ENCODE measurements at places on chromosomes 4 and X.
A peak's percentile ranks its signal among the peaks of the same experiment; 100 is the strongest.

DNA sequence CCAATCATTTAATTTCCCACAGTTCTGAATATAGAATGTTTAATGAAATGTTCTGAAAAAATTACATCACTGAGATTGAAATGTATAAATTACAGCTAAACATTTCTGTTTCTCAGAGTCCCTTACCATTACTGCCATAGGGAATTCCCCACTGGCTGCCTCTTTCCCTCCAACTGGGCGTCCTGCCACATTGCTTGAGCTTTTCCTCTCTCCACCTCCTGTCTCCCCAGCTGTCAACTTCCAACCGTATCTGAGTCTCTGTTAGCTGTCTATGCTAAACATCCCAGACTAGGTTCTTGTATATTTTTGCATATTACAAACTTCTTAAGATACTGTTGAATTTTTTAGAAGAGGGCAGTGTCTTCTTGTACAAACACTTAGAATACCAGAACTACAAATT lies 407.3 kb upstream of the SLIT2 start:
- DNase-seq = no peak

DNA sequence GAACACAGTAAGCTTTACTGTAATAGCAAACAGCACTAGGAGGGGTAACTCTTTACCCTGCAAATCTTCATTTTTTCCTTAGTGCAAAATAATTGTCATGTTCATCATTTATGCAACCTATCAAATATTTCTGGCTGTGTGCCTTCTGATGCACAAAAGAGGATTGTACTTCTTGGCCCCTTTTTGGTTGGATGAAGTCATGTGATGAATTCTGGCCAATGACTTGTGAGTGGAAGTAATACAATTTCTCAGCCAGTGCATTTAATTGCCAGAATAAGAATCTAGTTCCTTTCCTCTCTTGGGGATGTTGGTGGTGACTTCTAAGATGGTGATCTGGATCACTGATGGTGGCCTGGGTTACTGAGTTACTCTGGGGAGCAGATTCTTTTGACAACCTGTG lies 37.0 kb upstream of the GATB start:
- no peak for DNase-seq

- no peak for DNase-seq
These were observed 956.9 kb upstream of the NDST4 start for GRCh38 chr4:116070283-116070682.

DNA sequence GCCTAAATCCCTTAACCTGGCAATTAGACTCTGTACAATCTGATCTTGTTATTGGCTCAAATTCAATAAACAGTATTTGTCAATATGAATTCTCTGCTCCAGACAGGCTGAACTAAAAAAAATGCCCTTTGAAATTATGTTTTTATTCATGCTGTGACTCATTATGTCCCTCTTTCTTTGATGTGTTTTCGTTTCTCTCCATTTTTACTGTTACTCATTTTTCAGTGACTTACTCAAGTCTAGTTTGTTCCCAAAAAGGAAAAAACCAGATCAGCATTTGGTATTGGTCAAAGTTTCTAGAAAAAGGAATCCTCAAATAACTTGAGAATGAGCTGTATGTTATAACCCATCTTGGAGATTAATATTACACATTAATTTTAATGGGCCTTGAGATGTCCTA lies 40.4 kb downstream of the UNC5C start:
- no peak for DNase-seq

DNA sequence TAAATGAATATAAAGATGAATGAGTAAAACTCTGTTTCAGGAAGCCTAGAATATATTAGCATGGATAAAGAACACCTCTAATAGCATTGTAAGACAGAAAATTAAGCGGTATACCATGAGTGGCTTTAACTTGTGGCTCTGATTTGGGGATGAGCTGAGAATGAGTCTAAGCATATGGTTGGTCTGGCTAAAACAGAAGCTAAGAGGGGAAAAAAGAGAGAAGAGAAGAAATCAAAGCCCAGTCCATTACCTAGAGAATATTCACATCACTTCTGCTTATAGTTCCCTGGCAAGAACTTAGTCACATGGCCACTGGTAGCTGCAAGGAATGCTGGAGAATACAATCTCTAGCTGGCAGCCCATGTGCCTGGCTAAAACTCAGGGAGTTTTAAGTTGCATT lies 414.5 kb downstream of the PRDM5 start:
- DNase-seq = no peak

DNA sequence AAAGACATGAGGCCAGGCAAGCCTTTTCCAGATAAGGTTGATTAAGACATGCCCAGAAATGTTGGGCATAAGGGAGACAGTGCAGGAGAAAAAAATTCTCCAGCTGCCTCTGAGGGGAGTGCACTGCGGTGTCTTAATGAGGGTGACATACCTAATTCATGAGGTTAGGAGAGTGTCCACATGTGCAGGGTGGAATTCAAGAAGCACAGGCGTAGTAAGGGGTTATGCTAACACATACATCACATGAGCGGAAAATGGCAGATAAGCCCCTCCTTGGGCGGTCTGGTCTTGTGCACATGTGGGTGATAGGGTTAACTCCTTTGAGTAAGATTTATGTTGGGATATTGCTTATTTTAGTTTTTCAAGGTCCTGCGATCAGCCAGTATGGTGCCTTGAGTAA lies 122.4 kb downstream of the PHKA2 start:
- no peak for DNase-seq

DNA sequence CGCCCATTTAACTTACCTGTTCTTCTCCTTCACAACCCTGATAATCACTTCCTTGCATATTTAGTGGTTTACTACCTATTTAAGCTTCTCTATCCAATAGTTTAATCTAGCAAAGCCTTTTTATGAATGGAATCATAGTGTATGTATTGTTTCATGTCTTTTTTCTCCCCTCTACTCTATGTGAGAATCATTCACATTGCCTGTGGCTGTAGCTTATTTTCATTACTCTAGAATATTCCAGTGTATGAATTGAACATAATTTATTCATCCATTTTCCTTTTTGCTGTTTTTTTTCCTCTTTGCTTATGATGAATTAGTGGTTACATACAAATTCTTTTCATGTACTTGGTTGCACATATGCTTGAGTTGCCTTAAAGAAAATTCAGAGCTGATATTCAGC lies 490 bp upstream of the ADH4 start:
- DNase-seq = no peak

GRCh38 chr4:85024671-85025070 lies 58.2 kb upstream of the WDFY3 start:
- no peak for DNase-seq

- DNase-seq = peak; percentile 40
These were observed at the start of gene MSN for GRCh38 chrX:65667503-65668376. Gene MSN, plus strand, starts transcription at chrX:65667654. Its CDS starts 188 bp downstream, at chrX:65667842.

- no peak for DNase-seq
These were observed 111.7 kb downstream of the STK32B start for GRCh38 chr4:5162909-5163508.

DNA sequence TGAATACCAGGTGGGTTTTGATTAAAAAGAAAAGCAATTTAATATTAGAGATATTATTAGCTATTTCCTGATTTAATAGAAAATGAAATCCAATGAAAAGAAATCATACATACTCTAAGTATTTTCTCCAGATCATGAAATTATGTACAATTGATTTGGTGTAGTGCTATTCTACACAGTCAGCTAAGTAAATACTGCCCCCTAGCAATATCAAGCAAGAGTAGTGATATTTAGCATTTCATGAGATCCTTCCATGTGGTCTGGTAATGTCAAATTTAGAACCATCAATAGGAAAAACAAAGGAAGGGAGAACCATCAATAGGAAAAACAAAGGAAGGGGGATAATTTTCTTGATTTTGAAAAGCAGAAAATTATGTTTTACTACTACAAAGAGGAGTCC lies 114.6 kb downstream of the TBCK start:
- no peak for DNase-seq

GRCh38 chrX:136209751-136210150 lies 41.4 kb downstream of the MAP7D3 start:
- DNase-seq = no peak

GRCh38 chr4:7785017-7785416 lies 154.6 kb downstream of the AFAP1 start:
- peak; percentile 87 for DNase-seq

DNA sequence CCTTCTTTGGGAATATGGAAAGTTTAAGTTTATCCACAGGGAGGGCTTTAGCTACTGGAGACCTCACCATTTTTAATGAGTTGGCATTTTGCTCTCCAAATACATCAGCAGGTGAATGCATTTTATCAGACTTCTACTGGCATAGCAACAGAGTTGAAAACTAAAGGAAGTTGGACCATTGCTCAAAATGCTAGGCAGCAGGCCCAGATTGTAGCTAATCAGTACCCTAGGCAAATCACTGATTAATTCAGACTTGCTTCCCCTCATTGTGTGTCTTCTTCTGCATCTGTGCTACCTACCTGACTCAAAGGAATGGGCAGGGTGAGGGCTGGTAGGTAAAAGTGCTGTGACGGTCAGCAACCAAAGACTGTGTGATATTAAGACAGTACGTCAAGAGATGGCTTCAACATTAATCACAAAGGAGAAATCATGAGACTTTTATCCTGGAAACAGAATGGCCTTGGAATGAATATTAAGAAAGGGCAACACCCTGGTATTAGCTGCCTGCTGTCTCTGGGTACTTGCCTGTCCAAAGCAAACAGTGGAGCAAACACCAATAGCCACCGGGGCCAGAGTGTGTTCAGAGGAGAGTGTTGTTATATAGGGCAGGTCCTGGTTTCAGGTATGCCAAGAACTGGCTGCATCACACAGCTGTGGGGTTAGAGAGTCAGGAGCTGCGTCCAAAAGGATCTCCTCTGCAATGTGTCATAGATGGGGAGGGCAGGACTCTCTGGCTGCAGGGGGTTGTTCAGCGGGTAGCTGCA lies 17.1 kb upstream of the SMIM20 start:
- no peak for DNase-seq

DNA sequence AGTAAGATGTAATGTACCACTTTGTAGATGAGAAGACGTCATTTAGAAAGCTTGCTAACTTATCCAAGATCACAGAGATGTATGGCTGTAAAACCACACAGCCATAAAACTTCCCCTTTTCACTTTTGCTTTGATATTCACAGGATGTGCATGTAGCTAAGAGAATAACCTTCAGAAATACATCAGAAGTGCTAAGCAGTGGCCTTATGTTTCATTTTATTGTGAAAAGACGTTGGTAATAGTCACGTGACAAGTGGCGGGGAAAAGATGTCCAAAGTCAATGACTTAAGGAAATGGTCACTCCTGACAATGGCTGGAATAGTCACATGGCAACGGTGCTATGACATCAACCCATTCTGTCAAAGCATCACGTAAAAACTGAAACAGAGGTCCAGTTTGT lies 12.9 kb upstream of the WDR17 start:
- no peak for DNase-seq

GRCh38 chrX:123330229-123330942 lies 146.3 kb downstream of the GRIA3 start:
- DNase-seq = no peak

- no peak for DNase-seq
These were observed 50.7 kb upstream of the KIT start for GRCh38 chr4:54607067-54607466.

DNA sequence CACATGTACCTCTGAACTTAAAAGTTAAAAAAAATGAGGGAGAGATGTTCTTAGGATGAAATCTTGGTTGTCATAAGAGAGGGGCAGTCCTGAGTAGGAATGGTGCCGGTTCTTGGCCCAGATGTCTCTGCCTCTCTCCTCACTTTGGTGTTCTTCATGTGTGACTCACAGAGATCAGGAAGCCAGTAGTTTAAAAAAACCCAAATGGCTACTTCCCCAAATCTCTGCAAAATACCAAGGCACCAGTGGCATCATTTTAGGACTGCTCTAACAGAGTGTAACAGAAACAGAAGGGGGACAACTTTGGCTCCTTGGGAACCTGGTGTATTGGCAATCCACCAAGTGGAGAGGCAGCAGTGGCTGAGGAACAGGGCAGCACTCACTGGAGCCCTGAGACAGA lies 116.8 kb downstream of the SCD5 start:
- DNase-seq = no peak

DNA sequence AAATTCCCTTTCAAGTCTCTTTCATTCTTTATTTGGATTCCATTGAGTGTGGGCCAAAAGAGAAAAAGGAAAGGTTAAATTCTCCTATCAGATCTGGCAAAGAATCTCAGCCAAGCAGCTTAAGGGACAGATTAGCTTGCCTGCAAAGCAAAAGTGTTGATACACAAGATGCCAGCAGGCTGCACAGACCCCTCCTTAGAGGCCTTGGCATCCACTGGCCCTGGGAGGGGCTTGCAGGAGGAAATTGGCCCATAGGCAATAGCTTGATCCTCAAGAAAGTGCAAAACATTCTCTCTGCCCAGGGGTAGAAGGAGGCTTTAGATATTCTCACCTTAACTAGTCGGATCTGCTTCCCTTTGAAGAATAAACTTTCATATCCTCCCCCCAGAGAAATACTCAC lies 300.4 kb upstream of the CPEB2 start:
- DNase-seq = no peak

- no peak for DNase-seq
These were observed 120.4 kb upstream of the SCML1 start for GRCh38 chrX:17616936-17617335.

DNA sequence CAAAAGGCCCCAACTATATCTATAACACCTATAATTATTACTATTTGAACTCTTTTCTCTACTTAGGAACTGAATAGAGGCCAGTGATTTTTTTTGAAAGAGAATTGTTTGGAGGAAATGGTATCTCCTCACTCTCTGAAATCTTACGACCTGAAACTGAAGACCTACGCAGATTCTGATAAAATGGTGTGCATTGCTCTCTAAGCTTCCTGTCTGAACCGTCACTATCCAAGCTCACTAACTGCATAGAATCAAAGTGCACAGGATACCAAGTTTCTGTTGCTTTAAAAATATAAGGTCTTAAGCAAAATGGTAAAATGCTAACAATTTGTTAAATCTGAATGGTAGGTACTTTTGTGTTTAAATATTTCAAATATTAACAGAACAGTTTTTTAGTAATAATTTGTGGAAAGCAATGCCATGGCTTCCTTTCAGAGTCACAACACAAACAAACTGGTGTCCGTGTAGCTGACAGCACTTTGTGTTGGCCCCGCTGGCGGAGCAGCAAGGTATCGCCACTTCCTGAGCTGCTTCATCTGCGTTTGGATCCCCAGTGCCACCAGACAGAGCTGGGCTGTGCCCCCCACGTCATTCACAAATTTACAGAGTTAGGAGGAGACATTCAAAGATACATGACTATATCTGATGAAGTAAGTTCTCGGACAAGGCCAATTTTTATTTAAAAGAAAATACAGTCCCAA lies 313.9 kb downstream of the FBXW7 start:
- peak; percentile 60 for DNase-seq

DNA sequence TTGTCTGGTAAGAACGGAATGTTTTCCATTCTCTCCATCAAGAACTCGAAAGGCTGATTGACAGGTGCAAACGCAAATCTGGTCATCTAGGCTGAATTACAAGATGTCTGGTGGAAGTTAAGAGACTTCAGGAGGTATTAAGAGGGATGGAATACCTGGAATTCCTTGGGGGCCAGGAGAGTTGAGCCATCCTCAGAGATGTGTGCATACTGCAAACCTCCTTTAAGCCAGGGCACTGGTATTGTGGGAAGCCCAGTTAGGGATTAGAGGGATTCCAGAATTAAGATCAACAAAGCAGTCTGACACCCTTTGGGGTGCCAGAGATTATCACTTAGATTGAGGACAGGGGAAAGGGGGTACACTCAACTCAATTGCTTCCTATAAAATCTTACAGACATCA lies 151.4 kb downstream of the VCX3A start:
- DNase-seq = no peak

All from T-helper 2 cell (primary cell).